MM.1S (cell line): ENCODE measurements at places on chromosomes 12 and 14.

DNA sequence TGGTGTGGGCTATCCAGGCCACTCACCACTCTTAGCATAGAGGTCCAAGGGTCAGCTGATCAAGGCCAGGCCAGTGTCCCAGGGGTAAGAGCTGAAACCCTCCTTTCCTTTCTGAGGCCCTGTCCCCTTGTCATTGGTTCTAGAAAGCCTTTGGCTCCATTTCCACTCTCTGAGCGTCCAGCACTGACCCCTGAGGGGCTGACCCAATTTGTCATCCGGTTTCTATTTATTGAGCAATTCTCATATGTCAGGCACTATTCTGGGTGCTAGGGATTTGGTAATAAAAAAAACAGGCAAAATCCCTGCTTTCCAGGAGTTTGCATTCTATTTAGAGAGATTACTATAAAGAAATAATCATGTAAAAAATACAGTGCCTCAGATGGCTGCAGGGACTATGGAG lies 3.4 kb downstream of the KRT77 start:
- no peak for DNase-seq

- DNase-seq, result no peak
These were observed 88.9 kb downstream of the RPS29 start for GRCh38 chr14:49497267-49497666.

GRCh38 chr14:73903028-73903427 lies 16.4 kb downstream of the ZNF410 start:
- no peak for DNase-seq

GRCh38 chr12:15893260-15893659 lies 11.1 kb downstream of the STRAP start:
- DNase-seq, result no peak

DNA sequence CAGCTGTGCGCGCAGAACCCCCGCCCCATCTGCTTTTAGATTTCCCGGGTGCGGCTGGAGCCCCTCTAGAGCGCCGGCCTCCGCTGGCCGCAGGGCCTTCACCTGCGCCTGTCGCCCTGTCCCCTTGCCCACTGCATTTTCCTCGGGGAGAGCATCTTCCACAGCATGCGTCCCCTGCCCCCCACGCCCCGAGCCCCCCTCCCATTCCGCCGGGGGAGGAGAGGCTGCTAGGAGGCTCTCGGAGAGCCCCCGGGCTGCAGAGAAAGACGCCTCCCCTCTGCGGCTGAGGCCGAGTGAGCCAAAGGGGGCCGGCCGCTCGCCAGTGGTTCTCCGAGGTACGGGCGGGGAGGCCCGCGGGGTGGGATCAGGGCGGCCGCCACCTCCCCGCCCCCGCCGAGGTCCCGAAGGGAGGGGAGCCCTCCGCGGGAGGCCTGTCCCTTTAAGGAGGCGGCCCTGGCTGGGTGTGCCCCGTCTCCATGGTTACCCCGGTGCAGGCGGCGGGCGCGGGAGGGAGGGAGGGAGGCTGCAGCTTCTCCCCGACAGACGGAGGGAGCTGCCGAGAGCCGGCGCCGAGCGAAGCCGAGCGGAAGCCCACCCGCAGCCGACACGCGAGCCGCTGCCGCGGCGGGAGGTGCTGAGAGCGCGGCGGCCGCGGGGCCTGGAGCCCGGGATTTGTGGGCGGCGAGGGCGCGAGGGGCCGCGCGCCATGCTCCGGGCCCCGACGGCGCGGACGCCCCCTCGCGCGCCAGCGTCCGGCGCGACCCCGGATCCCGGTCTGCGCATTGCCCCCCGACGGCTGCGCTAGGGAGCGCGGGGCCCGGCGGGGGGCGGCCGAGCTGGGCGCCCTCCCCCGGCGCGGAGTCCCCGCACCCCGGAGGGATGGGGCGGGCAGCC lies at the start of gene KCNH3:
KCNH3 (plus strand) TSS at position 521 of the 894 bp plus-strand sequence. CDS start 387 bp downstream, outside the sequence.
- DNase-seq, result peak; percentile 79

DNA sequence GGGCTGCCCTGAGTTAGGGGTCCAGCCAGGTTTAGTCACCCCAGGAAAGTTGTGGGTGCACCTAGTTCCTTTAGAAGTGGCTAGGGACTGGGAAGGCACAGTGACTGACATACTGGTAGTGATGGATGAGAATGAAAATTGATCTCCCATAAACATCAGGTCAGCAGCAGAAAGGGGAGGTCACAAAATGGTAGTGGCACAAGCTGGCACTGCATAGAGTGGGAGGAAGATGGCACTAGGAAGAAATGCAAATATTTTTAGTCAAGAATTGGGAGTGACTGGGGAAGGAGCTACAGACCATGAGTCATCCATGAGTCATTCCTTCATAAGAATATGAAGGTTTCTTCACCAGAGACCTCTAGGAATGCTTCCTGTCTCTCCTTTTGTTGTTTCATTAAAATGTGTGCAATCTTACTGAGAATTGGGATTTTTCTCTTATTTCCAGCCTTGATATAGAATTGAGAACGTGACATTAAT lies 198.3 kb upstream of the AMIGO2 start:
- no peak for DNase-seq

- no peak for DNase-seq
These were observed 42.2 kb upstream of the CAPRIN2 start for GRCh38 chr12:30796891-30797371.

GRCh38 chr14:54762296-54762695 lies 140.3 kb downstream of the GCH1 start:
- DNase-seq, result no peak
